ENCODE measurements at places on chromosomes 6 and 20.

- no peak for DNase-seq
Observed at GRCh38 chr6:15464211-15464725, 198.6 kb downstream of the DTNBP1 start.

- DNase-seq: no peak
Observed at GRCh38 chr6:158002951-158003853, 21.5 kb downstream of the SYNJ2 start.

DNA sequence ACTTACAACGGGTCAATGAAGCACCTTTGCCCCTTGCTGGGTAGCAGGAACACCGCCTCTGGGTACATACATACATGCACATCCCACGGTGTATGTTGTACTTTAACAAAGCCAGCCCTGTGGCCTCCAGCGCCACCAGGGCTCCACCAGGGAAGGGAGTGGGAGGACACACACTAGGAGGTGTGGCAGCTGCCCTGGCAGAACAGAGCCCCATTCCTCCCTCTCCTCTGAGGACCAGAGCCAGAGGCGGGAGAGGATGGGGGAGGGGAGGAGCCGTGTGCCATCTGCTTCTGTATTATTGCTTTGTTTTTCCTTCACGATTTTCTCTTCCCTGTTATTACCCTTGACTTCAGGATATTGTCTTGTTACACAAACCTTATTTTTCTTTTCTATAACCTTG, 105.8 kb upstream of the TRAF3IP2 start:
- no peak for DNase-seq

DNA sequence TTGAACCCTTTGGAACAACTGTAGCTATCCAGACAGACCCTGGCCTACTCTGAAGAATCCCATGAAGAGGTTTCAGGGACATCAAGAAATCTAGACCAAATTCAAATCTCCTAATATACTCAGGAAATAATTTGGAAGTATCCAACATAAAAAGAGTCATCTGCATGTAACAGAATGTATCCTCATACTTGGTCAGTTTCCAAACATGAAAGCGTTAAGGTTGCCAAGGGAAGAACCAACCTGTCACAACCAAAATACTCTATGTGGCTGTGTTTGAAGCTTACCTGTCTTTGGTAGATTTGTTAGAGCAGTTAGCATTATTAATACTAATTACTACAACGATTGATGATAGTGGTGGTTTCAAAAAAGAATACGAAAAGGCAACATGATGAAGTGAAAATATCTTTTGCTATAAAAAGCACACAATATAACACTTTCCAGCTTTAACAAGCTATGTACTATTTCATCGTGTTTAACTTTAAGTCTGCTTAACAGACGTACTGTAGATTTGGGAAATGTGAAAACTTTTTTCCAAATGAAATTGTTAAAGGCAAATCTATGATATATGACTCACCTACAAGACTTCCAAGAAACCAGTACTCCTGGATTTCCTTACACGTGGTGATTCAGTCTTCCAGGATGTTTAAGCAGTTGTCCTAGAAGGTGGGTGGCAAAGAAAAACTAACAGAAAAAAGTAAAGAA, 46.6 kb upstream of the ENPP1 start:
- no peak for DNase-seq

DNA sequence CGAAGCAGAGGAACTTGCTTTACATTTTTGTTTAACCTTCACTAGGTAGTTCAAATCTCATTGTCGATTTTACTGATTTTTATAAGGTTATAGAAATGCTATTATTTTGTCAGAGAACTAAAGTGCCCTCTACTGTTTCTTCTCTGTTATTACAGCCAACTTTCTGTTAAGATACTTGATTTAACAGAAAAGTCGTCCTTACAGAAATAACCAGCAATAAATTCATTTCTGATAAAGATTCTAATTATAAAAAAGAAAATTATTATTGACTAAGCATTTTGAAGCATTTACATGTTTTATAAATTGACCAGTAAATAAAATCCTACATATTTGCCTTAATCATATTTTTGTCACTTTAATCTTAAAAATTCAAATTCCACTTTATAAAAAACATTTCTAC, 60.8 kb downstream of the OGFRL1 start:
- DNase-seq: no peak

- no peak for DNase-seq
Observed at GRCh38 chr6:24683297-24684296, 16.7 kb downstream of the ACOT13 start.

DNA sequence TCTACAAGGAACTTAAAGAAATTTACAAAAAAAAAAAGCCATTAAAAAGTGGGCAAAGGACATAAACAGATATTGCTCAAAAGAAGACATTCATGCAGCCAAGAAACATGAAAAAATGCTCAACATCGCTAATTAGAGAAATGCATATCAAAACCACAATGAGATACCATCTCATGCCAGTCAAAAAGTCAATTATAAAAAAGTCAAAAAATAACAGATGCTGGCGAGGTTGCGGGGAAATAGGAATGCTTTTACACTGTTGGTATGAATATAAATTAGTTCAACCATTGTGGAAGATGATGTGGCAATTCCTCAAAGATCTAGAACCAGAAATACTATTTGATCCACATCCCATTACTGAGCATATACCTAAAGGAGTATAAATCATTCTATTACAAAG, 411.9 kb upstream of the MARCKS start:
- no peak for DNase-seq

DNA sequence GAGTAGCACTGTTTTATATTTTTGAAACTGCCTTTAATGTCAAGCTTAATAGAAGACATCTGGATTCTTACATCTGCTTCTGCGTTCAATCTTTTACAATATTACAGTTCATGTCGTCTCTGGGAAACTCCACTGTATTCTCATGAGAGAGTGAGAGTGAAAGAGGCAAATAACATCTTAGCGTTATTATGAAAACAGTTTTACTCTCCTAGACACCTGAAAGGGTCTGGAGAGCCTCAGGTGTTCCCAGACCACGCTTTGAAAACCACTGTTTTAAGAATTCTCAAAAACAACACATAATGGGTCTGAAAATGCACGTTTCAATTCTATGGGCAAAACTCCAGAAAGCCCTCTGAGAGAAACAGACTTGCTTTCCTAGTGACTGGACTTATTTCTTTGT, 63.3 kb downstream of the ARHGAP18 start:
- no peak for DNase-seq

GRCh38 chr20:62925420-62926228, 681 bp downstream of the DIDO1 start:
- DNase-seq: no peak

DNA sequence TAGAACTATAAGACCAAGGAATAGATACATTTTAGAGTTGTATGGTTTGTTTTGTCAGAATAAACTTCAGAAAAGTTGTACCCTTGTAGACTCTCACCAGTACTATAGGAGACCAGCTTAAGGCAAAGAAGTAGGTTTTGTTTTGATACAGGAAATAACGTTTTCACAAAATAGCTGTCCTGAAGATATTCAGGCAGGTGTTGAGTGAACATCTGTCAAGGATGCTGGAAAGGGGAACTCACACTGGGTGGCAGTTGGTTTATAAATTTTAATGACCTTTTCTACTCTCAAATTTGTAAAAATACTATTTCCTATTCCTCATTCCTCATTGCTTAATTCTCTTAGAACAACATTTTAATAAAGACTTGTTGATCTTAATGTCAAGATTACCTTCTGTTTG, 174.0 kb upstream of the MAN1A1 start:
- DNase-seq: no peak

DNA sequence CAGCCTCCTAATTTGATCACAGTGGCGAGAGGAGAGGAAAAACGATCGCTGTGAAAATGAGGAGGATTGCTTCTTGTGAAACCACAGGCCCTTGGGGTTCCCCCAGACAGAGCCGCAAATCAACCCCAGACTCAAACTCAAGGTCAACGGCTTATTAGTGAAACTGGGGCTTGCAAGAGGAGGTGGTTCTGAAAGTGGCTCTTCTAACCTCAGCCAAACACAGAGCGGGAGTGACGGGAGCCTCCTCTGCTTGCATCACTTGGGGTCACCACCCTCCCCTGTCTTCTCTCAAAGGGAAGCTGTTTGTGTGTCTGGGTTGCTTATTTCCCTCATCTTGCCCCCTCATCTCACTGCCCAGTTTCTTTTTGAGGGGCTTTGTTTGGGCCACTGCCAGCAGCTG, 28.7 kb downstream of the SAYSD1 start:
- no peak for DNase-seq

GRCh38 chr20:62522748-62523396, 47.1 kb upstream of the GATA5 start:
- DNase-seq: no peak

GRCh38 chr6:71480577-71480976, 192.0 kb downstream of the OGFRL1 start:
- DNase-seq: no peak

- no peak for DNase-seq
Observed at GRCh38 chr6:149368065-149368464, 32.0 kb upstream of the SUMO4 start.

- no peak for DNase-seq
Observed at GRCh38 chr6:82248273-82248735, 760 bp upstream of the IBTK start.

DNA sequence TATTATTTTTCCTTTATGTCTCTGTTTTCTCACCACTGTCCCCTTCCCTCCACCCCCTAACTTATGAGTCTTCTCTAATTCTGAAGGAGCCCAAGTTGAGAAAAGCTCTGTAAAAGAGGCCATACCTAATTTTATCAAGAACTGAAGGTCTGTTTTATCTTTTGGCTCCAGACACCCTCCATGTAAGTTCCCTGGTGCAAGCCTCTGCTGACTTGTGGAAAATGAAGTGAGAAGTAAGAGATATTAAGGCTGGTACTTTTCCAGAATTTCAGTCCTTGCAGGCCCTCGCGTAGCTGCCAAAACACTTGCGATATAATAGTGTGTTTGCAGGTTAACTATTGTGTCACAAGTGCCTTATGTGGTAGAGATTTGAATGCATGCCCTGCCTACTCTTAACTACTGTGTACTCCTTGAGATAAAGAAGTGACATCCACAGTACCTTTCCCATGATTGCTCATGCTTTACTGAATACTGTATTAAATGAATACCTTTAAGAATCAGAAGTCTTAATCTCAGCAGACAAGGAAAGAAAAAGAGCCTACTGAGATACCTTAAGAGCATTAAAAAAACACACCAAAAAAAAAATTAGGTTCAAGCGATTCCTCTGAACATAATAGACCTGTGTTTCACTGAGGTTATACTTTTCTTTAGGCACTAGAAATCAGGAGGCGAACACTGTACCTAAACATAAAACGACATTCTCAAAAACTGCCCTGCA, 143.6 kb upstream of the ZNF184 start:
- DNase-seq: no peak

- DNase-seq: no peak
Observed at GRCh38 chr6:37305841-37306425, 47.9 kb upstream of the RNF8 start.

- no peak for DNase-seq
Observed at GRCh38 chr6:125639466-125640020, 109.9 kb upstream of the HEY2 start.

DNA sequence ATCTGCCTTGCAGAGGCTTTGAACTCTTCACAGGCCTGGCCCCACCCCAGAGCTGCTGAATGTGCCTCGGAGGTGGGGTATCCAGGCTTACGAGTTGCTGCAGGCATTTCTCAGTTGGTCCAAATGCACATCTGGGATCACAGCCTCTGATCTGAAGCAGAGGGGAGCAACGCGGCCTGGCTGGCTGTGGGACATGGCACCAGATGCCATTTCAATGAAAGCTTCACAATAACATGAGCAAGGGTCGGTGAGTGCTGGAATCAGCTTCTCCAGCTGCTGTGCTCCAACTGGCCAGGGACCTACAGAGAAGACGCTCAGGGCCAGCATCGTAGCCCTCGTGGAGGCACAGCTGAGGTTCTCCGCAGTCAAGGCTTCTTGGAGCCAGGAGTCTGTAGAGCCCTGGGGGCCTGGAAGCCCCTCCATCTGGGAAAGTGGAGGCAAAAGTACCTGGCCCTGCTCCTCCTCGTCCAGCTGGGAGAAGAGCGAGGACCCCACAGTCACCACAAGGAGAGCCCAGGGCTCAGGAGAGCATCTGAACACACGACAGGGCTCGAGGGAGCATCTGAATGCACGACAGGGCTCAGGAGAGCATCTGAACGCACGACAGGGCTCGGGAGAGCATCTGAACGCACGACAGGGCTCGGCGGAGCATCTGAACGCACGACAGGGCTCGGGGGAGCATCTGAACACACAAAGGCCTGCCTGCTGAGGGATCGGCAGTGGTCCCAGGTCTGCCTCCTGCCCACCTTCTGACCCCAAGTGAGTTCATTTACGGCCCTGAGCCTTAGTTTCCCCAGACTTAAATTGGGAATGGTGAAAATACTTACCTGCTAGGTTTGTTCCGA, 165.2 kb downstream of the DLL1 start:
- no peak for DNase-seq

DNA sequence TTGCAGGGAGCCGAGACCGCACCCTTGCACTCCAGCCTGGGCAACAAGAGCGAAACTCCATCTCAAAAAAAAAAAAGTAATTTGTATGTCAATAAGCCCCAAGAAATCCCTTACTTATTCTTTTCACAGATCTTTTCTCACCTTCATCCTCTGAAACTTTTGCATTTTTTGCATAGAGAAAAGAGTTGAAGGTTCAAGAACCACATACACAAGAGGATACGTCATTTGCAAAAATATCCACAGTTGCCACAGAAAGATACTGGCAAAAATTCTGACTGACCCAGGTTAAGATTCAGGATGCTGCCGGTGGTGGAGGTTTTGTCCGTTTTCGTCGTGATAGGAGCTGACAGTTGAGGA, 94.5 kb downstream of the ZMYND8 start:
- no peak for DNase-seq

GRCh38 chr20:14507711-14508110, 170.3 kb upstream of the FLRT3 start:
- no peak for DNase-seq

DNA sequence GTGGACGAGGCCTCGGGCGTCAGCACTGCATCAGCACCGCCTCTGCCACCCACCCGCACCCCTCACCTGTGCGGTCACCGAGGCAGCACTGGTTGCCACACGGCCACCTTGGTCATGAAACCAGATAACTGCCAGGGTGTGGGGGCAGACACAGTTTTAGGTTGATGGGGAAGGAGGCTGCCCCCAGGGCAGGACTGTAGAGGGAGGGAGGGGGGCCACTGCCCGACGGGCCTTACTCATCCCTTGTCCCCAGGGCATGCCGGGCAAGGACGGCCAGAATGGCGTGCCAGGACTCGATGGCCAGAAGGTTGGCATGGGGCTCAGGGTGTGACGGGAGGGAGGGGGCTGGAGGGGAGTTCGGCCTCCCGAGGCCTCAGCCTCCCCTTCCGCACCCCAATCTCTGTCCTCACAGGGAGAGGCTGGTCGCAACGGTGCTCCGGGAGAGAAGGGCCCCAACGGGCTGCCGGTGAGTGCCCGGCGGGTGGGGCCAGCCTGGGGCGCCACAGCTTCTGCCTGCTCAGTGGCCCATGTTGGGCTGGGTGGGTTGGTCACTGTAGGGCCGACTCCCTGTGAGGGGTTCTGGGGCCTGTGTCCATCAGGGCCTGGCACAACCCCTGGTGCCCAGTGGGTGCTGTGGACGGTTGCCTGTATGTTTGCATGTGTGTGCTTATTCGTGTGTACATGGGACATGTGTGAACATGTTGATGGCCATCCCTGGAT, 11.8 kb downstream of the COL9A3 start:
- no peak for DNase-seq

GRCh38 chr6:30932665-30933365, 845 bp upstream of the SFTA2 start:
- no peak for DNase-seq

- no peak for DNase-seq
Observed at GRCh38 chr6:65199683-65200082, 507.3 kb downstream of the EYS start.

GRCh38 chr20:49313283-49313682, 35.4 kb upstream of the ZNFX1 start:
- no peak for DNase-seq

Data from cortex of kidney (tissue), 1 donor.